Eye (tissue), 1 donor: ENCODE measurements at places on chromosomes 2 and 18.

- no peak for DNase-seq
Measured at GRCh38 chr2:74045454-74045853, 60.7 kb downstream of the TET3 start.

GRCh38 chr2:189175869-189176433 lies 3.6 kb downstream of the COL5A2 start:
- DNase-seq: no peak

GRCh38 chr2:177419274-177419673 lies 26.7 kb downstream of the AGPS start:
- no peak for DNase-seq

GRCh38 chr18:35580701-35581539 lies 620 bp upstream of the GALNT1 start:
- peak; percentile 91 for DNase-seq

GRCh38 chr2:175107146-175107545 lies 60.9 kb downstream of the ATF2 start:
- DNase-seq: no peak

DNA sequence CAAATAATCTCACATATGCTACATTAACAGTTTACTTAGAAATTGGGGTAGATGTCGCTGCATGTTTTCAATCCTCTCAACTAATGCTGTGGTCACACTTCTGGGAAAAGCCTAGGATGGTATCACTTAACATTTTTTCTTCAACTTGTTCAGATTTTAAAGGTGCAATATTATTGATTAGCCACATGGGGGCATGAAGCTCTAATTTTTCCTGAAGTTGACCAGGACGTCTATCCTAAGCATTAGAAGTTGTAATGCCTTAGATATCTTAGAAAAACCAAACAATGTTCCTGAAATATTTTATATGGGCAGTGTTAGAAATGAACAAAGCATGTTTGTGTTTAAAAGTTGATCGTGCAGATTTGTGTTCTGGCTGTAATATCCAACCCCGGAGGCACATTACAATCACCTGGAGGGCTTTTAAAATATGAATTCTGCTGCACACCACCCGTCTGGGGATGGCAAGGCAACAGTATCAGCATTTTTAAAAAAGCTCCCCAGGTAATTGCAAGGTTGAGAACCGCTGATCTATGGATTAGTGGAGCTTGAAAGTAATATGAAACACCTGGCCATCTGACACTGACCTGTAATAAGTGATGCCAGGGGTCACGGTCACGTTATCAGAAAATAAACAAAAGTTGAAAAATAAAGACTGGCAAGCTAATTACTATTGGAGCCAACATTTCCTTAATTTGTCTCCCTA lies 100.5 kb upstream of the LMAN1 start:
- DNase-seq: peak; percentile 67

DNA sequence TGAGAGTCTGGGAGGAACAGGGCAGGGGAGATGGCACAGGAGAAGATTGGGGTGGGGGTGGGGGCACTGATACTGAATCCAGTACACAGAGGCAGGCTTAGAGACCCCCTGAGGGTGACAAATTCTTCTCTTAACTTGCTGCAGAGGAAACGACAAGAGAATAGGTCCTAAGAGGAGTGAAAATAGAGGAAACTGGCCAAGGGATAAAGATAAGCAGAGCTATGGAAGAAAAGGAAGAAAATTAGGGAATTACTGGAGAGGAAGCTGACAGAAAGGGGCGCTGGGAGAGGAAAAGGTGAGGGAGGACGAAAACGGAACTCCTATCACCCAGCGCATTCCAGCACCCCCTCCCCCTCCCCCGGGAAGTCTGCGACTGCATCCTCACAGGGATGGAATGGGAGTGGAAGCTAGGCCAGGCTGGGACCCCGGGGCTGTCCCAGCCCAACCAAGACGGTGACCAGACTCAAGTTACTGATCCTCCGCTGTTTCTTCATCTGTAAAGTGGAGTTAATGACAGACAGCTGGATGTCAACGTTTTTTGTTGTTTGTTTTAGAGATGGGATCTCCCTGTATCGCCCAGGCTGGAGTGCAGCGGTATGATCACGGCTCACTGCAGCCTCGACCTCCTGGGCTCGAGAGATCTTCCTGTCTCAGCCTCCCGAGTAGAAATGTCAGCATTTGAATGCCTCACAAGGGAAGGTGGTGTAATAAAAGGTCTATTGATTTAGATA lies 2.6 kb upstream of the EMX1 start:
- no peak for DNase-seq

GRCh38 chr2:201433394-201433995 lies 17.8 kb downstream of the TRAK2 start:
- DNase-seq: no peak

GRCh38 chr2:148027822-148028221 lies 6.9 kb downstream of the MBD5 start:
- DNase-seq: no peak

GRCh38 chr18:36365836-36366775 lies 68.6 kb downstream of the FHOD3 start:
- no peak for DNase-seq

DNA sequence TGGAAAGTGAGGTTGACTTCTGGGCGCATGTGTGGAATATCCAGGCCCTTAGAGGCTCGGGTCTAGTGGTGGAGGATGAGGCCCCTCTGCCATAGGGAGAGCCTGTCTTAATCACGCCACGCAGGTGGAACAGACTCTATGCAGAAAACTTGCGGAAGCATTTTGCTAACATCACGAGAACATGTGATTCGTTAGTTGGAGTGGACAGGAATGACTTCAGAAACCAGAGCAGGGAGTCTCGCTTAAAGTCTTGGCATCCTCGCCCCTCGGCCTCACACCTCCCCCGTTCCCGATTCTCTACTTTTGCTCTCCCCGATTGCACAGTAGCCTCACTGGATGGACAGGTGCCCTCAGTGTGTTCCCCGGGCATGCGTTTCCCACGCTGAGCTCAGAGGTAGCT lies 333.4 kb downstream of the GBX2 start:
- no peak for DNase-seq

DNA sequence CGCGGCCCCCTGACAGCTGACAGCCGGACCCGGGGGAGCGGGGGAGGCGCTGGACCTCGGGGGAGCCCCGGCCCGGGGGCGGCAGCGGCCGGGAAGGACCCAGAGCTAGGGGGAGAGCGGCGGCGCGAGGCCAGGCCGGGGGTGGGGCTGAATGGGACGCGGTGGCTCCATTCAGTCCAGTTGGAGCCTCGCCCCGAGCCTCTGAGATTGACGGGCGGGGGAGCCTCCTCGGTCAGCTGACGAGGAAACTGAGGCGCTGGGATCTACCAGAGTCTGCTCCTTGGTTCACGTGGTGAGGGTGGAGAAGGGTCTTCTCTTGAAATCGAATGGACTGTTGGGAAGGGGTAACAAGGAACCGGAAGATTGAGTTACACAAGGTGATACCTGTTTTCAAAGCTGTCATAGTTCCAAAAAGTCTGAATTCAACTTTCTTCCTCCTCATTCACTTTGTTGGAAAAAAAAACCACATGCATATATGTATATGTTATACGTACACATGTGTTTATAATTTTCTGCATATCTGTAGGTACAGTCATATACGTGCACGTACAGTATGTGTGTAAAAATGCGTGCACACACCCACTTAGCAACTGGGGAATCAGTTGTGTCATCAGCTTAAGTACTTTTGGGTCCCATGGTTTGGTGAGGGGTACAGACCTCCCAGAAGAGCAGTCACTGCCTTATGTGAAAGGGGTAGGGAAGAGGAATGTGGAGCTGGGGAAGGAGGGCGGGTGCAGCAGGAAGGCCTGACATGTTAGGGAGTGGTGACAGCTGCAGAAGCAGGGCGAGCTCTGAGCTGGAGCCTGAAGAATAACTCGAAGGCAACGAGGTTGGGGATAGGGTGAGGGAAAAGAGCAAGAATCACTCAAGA lies 628 bp downstream of the PPP1R7 start:
- DNase-seq: peak; percentile 4

GRCh38 chr2:31319406-31320175 lies 85.6 kb downstream of the EHD3 start:
- peak; percentile 39 for DNase-seq

DNA sequence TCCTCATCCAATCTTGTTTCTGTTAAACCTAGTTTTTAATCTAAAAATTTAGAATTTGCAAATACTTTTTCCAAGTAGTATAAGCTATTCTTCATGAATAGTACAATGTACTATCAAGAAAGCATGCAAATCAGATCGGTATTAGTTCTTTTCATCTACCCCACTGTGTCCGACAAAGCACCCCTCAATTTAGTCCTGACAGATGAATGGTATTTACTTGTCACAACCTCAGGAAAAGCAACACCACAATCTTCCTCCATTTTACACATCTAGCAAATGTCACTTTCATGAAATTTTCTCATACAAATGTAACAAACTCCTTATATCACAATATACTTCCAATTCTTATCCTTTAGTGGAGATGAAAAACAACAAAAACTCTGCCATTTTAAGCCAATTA lies 163.8 kb downstream of the PDE11A start:
- DNase-seq: no peak

DNA sequence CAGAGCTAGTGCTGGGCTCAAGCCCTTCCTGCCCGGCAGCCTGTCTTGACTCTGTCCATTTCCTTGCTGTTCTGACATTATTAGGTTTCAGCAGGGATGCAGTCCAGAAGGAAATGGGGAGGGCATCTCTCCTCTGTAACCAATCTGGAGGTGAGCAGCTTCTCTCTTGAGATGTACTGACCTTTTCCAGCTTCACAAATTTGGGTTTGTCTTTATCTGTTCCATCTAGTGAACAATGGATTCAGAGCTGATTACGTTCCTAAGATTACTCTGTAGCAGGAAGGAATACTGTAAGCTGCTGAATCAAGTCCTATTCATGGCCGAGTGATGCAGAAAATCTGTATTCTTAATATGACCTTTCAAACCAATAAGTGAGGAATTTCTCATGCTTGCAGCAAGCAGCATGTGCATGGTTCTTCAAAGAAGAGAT lies 11.0 kb downstream of the PLA2R1 start:
- DNase-seq: peak; percentile 37

- DNase-seq: no peak
Measured at GRCh38 chr2:40109381-40109780, 330.3 kb upstream of the THUMPD2 start.

DNA sequence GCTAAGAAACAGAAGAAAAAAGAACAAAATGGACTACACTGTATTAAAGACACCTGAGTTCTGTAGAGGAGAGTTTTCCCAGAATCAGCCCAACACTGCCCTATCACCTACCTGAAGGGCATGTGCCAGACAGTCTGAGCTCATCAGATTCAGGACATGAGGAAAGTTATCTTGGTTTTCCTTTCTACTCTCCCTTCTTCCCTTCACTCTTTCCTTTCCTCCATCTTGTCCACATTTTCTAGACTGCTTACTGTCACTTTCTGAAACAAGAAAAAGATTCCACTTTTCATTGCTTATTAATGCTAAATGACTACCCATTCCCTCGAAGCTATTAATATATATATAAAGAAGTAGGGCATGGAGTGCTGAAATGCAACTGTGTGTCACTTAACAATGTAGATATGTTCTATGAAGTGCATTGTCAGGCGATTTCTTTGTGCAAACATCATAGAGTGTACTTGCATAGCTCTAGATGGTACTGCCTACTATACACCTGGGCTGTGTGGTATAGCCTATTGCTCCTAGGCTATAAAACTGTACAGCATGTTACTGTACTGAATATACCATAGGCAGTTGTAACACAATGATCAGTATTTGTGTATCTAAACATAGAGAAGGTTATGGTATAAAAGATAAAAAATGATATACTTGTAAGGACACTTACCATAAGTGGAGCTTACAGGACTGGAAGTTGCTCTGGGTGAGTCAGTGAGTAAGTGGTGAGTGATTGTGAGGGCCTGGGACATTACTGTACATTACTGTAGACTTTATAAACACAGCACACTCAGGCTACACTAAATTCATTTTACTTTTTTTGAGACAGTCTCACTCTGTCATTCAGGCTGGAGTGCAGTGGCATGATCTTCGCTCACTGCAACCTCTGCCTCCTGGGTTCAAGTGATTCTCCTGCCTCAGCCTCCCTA lies 145.5 kb upstream of the ITGA6 start:
- no peak for DNase-seq

DNA sequence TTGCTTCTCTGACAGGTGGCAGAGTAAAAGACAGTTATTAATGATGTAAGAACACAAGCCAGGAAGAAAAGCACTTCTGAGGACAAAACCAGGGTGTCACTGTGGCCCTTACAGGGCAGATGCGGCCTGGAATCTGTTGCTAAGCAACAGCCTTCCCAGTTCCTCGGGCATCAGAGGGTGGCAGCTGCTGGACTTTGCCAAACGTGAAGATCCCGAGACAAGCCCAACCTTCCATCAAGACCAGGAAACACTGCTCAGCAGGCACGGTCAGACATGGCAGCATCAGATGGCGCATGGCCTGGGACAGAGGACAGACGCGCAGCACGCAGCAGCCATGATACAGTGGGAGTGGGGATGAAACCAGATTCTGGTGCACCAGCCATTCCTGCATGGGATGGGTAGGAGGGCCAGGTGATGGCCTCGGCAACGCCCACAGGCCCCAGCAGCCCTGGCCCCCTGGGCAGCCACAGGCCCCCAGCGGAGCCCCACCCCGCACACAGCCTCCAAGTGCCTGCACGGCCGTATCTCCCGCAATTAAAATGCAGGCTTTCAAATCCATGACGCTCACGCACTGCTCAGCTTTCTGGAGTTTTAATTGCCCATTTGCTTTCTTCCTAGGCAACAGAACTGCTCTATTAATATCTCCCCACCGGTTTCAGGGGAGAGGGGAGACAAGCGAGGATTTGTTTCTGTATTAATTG lies 89.0 kb downstream of the EIPR1 start:
- peak; percentile 76 for DNase-seq

- no peak for DNase-seq
Measured at GRCh38 chr2:11267931-11268330, 76.5 kb downstream of the ROCK2 start.

DNA sequence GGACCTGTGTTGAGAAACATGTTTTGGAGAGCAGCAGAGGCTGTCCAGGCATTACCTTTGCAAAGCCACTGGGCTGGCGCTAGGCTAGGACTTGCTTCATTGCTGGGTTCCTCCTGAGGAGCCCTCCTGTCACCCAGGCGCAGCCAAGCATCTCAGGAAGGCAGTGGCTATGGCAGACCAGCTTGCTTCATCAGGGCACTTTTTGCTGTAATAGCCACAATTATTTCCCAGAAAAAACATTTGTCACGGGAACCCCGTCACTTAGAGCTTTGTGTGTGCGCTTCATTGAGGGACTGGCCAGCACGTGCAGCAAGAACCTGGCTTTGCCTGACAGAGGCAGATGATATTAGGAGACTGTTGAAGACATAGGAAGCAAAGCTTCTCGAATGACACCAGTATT lies 36.4 kb downstream of the SLC20A1 start:
- no peak for DNase-seq

GRCh38 chr2:43303889-43304288 lies 77.5 kb upstream of the ZFP36L2 start:
- no peak for DNase-seq

- DNase-seq: peak; percentile 13
Measured at GRCh38 chr2:67130531-67131256, 266.4 kb upstream of the ETAA1 start.

- no peak for DNase-seq
Measured at GRCh38 chr2:39437522-39438296, 624 bp upstream of the MAP4K3 start.

DNA sequence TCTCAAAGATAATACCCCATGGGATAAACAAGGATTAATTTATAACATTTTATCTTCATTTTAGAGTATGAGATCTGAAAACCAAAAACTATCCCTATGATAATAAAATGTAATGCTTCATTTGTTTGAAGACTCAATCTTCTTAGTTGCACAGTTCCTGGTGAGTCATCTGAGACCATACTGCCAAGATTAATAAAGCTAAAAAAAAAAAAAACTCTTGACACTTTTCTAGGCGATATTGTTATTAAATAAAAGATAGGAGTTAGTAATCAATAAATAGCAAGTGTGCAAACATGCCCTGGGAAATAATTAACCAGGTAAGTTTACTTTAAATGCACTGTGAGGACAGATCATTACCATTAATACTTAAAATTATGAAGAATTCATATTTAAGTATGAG lies 83.9 kb downstream of the RPE start:
- DNase-seq: no peak
